ENCODE measurements at places on chromosomes 2 and 18.

- DNase-seq: no peak
Observed at GRCh38 chr2:178419123-178419522, 31.9 kb downstream of the PRKRA start.

DNA sequence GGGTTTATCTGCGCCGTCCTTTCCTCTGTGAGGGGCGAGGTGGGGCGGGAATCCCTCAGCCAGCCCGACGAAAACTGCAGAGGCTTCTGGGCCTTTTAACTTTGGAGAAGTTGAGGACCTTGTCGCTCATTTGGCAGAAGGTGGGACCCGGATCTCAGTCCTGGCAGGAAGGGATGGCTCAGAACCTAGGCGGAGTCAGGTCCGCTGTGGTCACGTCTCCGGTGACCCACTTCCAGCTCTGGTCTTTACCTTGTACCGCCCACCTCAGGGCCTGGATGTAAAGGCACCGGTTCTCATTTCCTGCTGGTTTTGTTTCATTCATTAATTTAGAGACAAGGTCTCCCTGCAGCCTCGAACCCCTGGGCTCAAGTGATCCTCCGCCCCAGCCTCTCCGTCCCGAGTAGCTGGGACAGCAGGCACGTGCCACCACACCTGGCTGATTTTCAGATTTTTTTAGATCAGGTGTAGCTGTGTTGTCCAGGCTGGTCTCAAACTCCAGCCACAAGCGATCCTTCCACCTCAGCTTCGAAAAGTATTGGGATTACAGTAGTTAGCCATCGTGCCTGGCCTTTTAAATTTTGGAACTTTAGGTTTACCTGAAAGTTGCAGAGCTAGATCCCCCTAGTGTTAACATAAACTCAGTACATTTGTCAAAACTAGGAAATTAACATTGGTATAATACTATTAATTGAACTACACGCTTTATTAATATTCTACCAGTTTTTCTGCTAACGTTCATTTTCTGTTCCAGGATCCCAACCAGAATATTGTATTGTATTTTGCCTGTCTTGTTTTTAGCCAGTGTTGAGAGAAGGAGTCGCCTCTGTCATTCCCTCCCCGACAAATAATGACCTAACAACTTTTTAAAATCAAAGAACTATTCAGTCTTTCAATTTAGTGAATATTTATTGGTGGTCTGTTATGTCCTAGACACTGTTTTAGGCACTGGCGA, 852 bp downstream of the POLI start:
- DNase-seq: peak; percentile 54

- DNase-seq: peak; percentile 42
Observed at GRCh38 chr2:239376351-239376750, 24.5 kb downstream of the HDAC4 start.

- no peak for DNase-seq
Observed at GRCh38 chr2:187407407-187408084, 40.5 kb downstream of the CALCRL start.

- no peak for DNase-seq
Observed at GRCh38 chr18:23722646-23723045, 33.4 kb downstream of the LAMA3 start.

DNA sequence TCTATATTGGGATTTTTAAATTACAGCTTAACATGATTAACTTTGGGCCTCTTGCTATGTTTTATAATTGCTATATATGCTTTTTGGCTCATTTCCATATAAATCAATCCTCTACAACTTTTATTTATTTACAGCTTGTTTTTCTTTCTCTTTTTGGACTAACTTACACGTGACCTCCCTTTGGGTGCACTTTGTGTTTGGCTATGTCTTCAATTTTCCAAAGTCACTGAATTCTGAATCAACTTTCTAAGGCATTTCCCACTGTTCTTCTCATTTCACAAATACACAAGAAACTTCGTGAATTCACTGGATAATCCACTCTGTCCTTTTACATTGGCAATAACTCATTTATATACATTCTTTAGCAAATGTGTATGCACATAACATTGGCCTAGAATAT, 5.4 kb upstream of the CPS1 start:
- no peak for DNase-seq

Measured in activated naive CD4-positive, alpha-beta T cell treated with anti-CD3 and anti-CD28 coated beads, Interleukin-2, amount 50 U/mL, for 72 hours (primary cell).